ENCODE measurements at places on chromosomes 11 and 22. TPM values are rescaled to one million over a fixed set of nuclear protein-coding genes. Genes with fewer than 3 reads are reported as not detected.

Gene MGAT3
- 2.8 TPM for total RNA-seq

Gene CARD16
- 9.7 TPM for total RNA-seq

Gene CRYBB3
- 0.80 TPM for total RNA-seq

Gene COX8A
- 498 TPM for total RNA-seq

Gene MMP3
- not detected for total RNA-seq

Data from activated naive CD4-positive, alpha-beta T cell treated with anti-CD3 and anti-CD28 coated beads, Interleukin-2, amount 50 U/mL, for 72 hours (primary cell).